ENCODE measurements at places on chromosomes 4 and X. TPM values are rescaled to one million over a fixed set of nuclear protein-coding genes. Genes with fewer than 3 reads are reported as not detected.

SOD3 gene
- polyA plus RNA-seq, result not detected

HEPH gene
- polyA plus RNA-seq, result not detected

DNA sequence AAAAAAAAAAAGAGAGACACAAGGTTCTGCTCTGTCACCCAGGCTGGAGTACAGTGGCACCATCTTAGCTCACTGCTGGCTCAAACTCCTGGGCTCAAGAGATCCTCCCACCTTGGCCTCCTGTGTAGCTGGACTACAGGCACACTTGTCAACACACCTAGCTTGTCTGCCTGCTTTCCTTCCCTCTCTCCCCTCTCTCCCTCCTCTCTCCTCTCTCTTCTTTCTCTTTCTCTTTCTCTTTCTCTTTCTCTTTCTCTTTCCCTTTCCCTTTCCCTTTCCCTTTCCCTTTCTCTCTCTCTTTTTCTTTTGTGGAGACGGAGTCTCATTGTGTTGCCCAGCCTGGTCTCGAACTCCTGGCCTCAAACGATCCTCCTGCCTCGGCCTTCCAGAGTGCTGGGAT lies 132.1 kb downstream of the DIPK2B start:
- DNase-seq, result no peak

GRCh38 chr4:176123710-176124407 lies 58.2 kb downstream of the WDR17 start:
- peak; percentile 43 for DNase-seq

GRCh38 chr4:104938624-104939023 lies 208.1 kb upstream of the TET2 start:
- DNase-seq, result no peak

ZNF711 gene
- polyA plus RNA-seq, result not detected

ANOS1 gene
- polyA plus RNA-seq, result not detected

ENOPH1 gene
- 6.1 TPM for polyA plus RNA-seq

GRCh38 chr4:6909113-6909969 lies at the start of gene TBC1D14:
Gene TBC1D14, plus strand, starts transcription at chr4:6909826. Its CDS starts 13,564 bp downstream, at chr4:6923390.
- peak; percentile 78 for DNase-seq

DNA sequence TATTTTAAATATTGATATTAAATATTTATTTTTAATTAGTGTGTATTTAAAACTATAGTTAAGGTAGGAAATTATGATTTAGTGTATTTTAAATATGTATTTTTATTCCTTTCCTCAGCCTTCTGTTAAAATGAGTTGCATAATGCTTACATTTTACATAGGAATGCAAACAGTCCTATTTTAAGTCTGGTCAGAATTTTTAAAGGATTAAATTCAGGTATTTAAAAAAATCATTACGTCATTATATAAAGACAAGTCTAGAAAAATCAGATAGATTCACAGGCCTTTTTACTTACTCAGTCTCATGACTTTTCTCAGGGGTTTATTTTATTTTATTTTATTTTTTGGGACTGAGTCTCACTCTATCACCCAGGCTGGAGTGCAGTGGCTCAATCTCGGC lies 50.4 kb upstream of the RPA4 start:
- DNase-seq, result no peak

- DNase-seq, result peak; percentile 82
Observed at GRCh38 chr4:15781427-15782095, 3.4 kb downstream of the CD38 start.

GRCh38 chr4:93355411-93355810 lies 473.1 kb upstream of the ATOH1 start:
- no peak for DNase-seq
